Skeletal muscle tissue (tissue), 5 donors: ENCODE measurements at places on chromosomes 12 and 14. TPM values are rescaled to one million over a fixed set of nuclear protein-coding genes. Genes with fewer than 3 reads are reported as not detected.

ABCB9 gene
- 2.6 TPM for total RNA-seq

AKAP3 gene
- total RNA-seq = 1.0 TPM

SLCO1A2 gene
- not detected for total RNA-seq

CCDC38 gene
- not detected for total RNA-seq
